NCI-H187 treated with DMSO at 0.1 percent for 48 hours (cell line): ENCODE measurements at places on chromosomes 3 and 15.

- DNase-seq, result no peak
These were observed 125.0 kb downstream of the MOBP start for GRCh38 chr3:39592311-39593050.

DNA sequence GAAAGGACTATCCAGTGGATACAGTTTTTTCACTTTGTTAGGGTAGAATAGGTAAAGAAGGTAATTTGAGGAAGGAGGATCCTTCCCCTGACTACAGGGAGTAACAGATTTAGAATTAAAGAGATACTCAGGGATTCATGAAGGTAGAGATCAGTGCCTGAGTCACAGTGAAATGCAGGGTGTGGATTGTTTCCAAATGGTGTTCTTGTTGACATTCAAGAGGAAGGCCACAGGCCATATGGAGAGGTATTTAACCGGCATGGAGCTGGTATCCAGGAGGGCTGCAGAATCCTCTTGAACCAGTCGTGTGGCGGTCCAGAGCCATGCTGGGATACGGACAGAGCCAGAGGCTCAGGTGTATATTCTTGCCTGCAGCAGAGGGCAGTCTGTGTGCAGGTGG is 28.2 kb downstream of the GYG1 start:
- DNase-seq, result no peak

DNA sequence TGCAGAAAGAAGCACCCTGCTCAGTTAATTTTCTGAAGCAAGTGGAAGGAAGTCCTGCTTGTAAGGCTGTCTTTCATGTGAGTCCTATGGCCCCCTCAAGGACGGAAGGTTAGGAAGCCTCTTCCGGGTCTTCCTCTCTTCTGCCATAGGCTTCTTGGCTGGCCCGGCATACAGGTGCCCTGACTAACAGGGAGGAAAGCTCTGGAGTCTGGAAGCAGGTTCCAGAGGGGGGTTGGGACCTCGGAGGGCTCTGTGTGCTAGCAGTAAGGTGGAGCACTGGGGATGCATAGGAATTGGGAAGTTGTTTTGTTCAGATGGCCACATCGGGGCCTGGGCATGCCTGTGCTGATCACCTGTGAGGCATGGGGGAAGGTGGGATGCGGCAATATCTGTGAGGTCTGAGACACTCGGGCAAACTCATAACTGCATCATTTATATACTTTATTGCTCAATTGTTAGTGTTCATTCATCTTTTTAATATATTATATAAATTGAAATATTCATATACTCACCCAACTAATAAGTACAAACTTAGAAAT is 49.6 kb downstream of the TRAK1 start:
- DNase-seq, result no peak

DNA sequence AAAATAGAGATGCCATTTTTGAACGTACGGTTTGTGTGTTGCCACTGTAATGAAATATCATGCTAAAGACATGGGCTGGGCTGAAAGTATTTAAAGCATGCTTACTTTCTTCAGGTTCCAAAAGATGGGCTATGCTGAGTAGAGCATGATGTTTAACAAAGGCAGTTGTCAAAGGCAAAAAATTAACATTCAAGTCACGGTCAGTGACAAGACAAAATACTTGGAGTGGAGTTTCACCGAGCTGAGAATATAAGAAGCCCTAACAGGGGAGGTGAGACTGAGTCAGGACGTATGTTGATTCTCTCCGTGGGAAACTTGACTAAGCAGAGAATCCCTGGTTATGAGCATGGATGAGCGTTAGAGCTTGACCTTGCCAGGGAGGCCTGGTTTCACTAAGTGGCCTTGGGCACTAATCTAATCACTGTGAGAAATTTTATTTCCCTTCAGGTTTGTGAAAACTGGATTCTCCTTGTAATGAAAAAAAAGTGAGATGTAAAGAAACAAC is 218.2 kb upstream of the ADAMTS9 start:
- DNase-seq, result no peak

- no peak for DNase-seq
These were observed 121.5 kb upstream of the LIPC start for GRCh38 chr15:58309963-58310928.

DNA sequence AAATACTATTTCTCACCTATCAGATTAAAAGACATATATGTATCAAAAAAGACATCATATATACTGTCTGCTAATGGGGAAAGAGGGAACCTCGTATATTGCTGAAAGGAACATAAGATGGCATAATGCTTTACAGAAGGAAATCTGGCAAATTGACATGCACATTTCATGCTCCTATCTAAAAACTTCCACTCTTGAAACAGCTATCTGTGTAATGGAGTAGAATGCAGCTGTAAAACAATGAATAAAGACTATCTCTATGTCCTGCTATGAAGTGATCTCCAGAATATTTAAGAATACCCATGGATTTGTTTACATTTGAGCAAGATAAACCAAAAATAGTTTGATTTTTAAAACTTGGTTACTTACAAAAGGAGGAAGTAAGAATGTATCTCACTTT is 107.4 kb downstream of the TBL1XR1 start:
- DNase-seq, result no peak

- no peak for DNase-seq
These were observed 13.4 kb upstream of the LEKR1 start for GRCh38 chr3:156812521-156813335.

GRCh38 chr3:40582401-40583027 is 57.8 kb downstream of the ZNF621 start:
- no peak for DNase-seq

- no peak for DNase-seq
These were observed 76.0 kb downstream of the HMG20A start for GRCh38 chr15:77496715-77497109.

GRCh38 chr3:4043867-4044575 is 244.8 kb downstream of the LRRN1 start:
- DNase-seq, result no peak

GRCh38 chr3:101010296-101010695 is 17.1 kb upstream of the ABI3BP start:
- DNase-seq, result no peak

DNA sequence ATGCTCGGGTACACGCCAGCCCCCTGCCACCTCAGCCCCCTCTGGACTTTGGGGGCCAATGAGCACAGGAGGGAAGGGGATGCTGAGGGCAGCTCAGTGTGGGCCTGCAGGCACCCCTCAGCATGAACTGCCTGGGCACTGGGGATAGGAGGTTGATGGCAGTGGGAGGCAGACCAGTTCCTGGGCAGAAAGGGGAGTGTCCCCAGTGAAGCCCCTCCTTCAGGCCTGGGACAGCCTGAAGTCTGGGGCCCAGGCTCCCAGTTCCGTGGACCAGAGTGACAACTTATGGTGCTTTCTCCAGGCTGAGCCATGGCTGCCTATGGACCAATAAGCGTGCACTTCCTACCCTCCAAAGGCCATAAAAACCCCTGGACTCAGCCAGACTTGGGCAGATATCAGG is 63.3 kb upstream of the IMPG2 start:
- no peak for DNase-seq

DNA sequence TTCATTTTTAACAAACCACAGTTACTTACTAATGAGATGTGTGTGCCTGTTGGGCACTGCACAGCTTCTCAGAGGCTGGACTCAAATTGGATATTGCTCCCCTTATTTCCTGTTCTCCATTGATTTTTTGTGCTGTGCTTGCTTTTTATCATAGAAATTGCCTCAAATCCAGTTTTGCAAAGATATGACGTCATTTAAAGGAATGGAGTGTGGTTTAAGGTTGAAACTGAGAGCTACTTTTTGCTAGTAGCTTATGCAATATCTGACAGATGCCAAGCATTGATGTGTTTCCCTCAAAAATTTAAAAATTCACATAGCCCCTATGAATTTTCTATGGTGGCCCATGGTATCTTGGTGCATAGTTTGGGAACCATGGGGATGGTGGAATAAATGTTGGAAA is 67.7 kb upstream of the ROPN1 start:
- DNase-seq, result no peak

DNA sequence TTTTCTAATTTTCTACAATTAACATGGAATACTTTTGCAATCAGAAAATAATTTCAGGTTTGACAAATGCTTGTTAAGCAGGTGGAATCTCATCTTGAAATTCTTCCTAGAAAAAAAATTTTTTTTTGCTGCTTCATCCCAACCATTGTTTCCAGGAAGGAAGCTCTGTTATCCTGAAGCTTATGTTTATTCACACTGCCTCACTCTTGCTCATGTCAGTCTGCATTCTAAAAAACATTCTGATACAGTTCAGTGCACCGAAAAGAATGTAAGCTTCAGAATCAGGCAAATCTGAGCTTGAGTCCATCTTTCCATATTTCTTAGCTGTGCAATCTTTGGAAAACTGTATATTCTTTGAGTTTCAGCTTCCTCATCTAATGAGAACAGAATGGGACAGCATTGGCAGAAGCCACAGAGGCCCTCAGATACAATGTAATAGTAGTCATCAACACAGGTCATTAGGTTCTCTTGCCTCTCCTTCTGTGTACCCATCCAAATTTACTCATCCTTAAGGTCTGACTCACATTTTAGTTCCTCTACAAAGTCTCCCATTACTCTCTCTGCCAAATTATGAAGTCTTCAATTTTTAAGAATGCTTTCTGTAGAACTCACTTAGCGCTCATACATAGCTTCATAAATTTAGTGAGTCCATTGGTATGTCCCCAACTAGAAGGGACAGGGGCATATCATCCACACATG is 881.8 kb upstream of the NR2F2 start:
- no peak for DNase-seq

- DNase-seq, result no peak
These were observed 19.9 kb upstream of the C3orf62 start for GRCh38 chr3:49296781-49297411.

DNA sequence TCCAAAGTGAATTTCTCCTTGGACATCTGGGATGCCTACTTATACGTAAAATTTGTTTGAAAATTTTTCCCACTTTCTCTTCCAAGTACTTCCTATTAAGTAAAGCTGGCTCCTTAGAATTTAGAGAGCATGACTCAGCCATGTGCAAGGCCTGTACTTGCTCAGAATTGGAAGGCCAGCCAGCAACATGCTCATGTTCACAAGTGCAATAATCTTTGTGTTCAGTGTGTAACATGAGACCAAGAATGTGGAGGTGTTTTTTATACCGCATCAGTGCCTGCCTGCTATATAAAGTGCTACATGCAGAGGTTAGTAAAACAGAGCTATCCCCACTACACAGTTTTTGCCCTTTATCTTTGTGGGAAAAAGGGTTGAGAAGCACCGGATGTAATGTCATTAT is 151.9 kb upstream of the FEZF2 start:
- DNase-seq, result no peak

DNA sequence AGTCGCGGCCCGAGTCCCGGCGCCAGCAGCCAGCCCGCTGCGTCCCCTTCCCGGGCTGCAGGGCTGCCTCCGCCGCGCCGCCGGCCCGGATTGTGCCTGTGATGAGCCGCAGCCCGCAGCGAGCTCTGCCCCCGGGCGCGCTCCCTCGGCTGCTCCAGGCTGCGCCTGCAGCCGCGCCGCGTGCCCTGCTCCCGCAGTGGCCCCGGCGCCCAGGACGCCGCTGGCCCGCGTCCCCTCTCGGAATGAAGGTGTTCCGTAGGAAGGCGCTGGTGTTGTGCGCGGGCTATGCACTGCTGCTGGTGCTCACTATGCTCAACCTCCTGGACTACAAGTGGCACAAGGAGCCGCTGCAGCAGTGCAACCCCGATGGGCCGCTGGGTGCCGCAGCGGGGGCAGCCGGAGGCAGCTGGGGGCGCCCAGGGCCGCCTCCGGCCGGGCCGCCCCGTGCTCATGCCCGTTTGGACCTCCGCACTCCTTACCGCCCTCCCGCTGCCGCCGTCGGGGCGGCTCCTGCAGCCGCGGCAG is 1.2 kb downstream of the CHST2 start:
- no peak for DNase-seq
